ENCODE measurements at places on chromosomes 3 and 15.

DNA sequence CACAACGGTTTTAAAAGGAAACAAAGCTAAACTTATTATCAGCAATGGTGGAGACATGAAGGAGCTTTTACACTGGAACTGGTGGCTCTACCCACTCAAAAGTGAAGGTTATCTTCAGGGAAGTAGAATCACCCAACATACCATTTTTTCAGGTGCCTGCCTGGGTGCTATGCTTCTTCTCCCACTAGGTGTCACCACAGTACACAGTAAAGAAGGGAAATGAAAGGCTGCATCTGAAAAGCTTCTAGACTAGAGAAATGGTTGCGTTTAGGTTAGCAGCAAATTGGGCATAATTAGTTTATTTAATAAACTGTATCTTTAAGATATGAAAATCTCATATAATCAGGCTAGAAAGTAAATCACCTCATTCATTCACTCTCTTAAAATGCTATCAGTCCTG, 47.0 kb upstream of the SELENOK start:
- DNase-seq = peak; percentile 78

DNA sequence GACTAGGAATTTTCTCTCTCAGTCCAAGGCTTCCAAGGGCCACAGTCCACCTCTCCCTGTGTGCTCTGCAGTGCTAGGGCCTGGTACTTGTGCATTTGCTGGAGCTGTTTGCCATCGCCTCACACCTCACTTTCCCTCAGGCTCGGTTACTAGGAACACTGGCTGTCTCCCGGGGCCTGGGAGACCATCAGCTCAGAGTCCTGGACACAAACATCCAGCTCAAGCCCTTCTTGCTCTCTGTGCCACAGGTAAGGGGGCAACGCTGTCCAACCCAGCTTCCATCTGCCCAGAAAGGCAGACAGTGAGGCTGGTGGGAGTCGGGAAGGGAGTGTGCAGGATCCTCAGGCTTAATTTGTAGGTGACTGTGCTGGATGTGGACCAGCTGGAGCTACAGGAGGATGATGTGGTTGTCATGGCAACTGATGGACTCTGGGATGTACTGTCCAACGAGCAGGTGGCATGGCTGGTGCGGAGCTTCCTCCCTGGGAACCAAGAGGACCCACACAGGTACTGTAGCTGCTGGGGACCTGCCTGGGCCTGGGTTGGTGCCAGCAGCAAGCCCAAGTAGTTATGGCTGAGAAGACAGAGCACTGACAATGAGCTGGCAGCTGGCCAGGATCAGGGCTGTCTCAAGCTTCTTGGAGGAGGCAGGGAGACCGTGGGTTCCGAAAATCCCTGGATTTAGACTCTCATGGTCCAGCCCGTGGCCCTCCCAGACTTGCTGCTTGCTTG, 3.4 kb downstream of the PPM1M start:
- DNase-seq = no peak

DNA sequence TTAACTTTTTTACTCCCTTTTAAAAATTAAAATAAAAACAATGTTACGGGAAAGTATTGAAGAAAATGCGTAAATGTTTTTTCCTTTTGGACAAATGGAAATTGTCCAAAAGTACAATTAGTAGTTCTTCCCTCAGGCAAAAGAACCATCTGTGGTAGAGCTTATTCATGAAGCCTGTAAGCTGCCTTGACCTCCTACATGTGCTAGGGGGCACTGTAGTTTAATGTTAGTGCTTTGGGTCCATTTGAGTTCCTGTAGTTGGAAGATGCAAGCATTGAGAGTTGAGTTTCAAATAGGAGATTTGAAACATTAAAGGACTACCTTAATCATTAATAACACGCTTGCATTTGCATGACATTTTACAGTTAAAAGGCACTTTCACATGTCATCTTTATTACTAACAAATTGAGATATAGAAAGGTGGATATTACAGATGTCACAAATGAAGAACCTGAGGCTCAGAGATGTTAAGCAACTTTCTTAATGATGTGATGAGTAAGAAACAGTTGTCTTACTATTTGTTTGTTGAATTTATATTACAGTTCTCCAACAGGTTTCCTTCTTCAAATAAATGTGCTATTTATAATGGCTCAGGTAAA, 1.8 kb upstream of the ZNF385D start:
- DNase-seq = peak; percentile 49

GRCh38 chr3:134460965-134461364, 24.8 kb downstream of the ANAPC13 start:
- no peak for DNase-seq

DNA sequence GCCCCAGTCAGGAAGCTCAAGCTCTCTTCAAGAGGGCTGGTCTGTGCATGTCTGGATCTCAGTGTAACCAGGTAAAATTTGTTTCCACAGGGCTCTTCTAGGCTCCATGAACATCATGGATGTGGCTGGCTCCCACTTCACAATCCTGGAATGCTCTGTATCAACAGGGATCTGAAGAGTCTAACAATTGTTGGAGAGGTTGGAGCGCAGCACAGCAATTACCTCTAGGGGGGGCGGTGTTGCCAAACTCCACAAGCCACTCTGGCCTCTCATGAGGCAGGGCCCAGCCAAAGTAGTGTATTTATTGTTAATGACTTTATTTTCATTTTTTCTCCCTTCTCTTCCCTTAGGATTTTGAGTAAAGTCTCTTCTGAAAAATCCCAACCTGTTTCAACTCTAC, 6.1 kb upstream of the EIF2B5 start:
- DNase-seq = peak; percentile 60

DNA sequence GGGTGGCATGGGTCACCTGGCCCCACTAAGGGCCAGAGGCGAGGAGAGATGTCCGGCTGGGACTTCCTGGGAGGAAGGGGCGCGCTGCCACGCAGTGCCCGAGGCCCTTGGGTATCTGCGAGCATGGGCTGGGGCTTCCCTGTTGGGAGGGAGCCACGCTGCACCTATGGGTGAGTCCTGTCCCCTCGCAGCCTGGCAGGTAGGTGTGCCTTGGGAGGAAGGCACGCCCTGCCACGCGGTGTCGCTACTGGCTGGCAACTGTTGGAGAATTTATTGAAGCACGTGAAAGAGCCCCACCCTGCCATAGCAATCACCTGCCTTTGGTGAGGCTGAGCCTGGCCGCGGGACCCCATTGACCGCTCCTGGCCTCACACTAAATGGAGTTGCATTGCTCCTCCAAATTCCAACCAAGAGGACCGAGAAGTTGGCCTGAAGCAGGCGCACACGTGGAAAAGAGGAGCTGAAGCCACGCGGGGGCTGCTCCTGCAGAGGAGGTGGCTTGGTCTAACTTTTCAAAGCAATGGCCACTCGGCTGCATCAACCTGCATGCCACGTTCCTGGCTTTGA, 134.2 kb downstream of the TJP1 start:
- DNase-seq = no peak

GRCh38 chr3:134601539-134602439, 49.0 kb downstream of the KY start:
- peak; percentile 91 for DNase-seq

GRCh38 chr3:146796078-146796477, 190.9 kb upstream of the PLSCR5 start:
- DNase-seq = no peak

DNA sequence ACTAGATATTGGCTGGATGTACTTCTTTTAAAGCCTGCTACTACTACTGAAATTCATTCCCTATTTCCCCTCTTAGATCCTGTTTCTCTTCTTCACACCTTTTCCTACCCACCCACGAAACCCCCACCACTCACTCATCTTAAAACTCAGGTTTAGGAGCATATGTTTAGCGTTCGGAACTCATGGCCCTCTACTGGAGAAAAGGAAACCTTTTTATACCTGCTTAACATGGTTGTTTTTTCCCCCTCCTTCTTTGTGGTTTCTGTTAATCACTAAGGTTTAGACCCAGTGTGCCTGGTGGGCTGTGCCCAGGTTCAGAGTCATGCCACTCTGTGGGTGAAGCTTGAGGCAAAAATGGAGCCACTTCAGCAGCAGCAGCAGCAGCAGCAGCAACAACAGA, 2.6 kb downstream of the ARID3B start:
- no peak for DNase-seq

GRCh38 chr15:44716983-44717602, 5.8 kb downstream of the B2M start:
- no peak for DNase-seq

DNA sequence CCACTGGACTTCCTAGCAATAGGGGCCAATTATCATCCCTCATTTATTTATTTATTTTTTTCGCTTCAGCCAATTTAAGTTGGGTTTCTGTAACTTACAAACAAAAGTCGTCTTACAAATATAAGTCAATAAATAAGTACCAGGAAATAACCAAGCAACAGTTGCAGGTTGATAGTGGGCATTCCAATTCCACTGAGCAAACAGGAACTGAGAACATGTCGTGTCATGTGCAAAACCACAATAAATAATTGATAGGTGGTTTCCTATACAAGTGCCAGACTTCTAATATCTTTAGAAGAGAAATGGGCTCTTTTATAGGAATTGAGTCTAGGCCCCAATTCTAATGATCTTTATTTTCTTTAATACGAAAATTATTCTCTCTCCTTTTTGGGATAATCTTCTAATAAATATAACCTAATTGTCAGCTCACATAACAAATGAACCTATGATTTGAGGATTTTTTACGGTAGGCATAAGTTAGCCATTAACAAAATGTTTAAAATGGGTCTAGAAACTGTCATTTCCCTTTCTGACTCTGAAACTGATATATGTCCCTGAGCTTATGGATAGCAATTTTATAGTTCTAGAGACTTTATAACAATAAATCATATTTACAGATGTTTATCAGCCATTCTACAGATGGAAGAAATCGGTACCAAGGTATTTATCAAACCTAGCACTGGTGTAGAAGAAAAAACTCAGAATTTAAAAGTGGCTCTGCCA, 571.8 kb downstream of the FOXP1 start:
- DNase-seq = no peak

- no peak for DNase-seq
These were observed 198.4 kb downstream of the KCNH8 start for GRCh38 chr3:19346759-19347158.

- no peak for DNase-seq
These were observed 250.3 kb downstream of the EDEM1 start for GRCh38 chr3:5437783-5438323.

DNA sequence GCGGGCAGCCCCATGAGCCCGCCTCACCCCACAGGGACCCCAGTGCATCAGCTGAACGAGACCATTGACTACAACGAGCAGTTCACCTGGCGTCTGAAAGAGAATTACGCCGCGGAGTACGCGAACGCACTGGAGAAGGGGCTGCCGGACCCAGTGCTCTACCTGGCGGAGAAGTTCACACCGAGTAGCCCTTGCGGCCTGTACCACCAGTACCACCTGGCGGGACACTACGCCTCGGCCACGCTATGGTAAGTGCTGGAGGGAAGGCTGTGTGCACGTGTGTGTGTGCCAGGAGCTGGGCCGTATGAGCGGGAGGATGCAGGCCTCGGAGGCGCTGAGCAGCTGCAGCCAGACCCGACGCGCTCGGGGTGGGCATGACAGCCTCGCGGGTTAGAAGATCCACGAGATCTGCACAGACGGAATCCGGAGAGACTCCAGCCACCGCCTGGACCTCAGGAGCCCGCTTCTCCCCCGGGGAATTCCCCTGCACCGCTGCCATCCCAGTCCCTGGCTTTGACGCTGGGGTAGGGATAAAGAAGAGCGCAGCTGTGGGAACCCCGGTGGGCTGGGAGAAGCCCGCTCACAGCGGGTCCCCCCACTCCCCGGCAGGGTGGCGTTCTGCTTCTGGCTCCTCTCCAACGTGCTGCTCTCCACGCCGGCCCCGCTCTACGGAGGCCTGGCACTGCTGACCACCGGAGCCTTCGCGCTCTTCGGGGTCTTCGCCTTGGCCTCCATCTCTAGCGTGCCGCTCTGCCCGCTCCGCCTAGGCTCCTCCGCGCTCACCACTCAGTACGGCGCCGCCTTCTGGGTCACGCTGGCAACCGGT, 2.6 kb downstream of the DUOXA2 start:
- no peak for DNase-seq

GRCh38 chr3:11060500-11061251, 68.1 kb downstream of the SLC6A1 start:
- DNase-seq = peak; percentile 87

DNA sequence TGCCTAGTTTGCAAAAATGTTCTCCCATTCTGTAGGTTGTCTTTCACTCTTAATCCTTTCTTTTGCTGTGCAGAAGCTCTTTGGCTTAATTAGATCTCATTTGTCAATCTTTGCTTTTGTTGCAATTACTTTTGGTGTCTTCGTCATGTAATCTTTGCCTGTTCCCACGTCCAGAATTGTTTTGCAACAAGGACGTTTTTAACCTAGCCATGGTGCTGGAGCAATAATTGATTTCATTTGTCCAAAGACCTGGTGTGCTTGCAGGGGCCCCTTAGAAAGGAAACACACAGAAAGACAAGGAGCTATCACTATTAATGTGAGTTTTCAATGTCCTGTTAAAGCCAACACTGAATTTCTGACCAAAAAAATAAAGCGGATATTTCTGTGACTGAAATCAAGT, 89.1 kb upstream of the GALNT15 start:
- no peak for DNase-seq

DNA sequence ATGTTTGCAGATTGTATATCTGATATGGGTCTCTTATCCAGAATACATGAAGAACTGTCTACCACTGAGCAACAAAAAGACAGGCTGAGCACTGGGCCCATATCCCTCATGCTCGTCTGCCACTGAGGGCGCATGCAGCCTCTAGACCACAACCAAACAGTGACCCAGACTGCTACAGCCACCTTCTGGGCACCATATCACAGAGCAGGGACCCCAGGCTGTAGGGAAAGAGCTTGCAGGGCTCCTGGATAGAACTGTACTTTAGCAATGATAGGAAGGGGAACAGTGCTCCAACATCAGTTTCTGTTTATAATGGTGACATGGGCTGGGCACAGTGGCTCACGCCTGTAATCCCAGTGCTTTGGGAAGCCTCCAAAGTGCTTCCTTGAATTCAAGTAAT, 40.2 kb upstream of the TMEM87A start:
- DNase-seq = no peak

DNA sequence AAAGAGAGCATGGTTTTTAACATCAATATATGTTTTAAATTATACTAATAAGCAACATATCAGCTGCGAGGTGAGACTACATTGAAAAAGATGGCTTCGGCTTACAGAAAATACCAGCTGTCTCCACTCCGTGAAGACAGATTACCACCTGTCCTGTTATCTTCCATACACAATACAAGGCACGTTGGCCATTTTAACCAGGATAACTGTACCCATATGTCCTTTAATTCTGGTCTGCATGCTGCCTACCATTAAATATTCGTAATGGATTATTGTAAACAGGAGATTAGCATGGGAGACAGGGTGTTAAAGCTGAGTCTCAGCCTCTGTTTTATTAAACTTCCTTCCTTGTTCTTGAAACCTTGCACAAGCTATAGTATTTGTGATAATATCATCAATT, 855.5 kb downstream of the ROBO1 start:
- no peak for DNase-seq
